ENCODE measurements at places on chromosomes 11 and 22.
A peak's percentile ranks its signal among the peaks of the same experiment; 100 is the strongest.

DNA sequence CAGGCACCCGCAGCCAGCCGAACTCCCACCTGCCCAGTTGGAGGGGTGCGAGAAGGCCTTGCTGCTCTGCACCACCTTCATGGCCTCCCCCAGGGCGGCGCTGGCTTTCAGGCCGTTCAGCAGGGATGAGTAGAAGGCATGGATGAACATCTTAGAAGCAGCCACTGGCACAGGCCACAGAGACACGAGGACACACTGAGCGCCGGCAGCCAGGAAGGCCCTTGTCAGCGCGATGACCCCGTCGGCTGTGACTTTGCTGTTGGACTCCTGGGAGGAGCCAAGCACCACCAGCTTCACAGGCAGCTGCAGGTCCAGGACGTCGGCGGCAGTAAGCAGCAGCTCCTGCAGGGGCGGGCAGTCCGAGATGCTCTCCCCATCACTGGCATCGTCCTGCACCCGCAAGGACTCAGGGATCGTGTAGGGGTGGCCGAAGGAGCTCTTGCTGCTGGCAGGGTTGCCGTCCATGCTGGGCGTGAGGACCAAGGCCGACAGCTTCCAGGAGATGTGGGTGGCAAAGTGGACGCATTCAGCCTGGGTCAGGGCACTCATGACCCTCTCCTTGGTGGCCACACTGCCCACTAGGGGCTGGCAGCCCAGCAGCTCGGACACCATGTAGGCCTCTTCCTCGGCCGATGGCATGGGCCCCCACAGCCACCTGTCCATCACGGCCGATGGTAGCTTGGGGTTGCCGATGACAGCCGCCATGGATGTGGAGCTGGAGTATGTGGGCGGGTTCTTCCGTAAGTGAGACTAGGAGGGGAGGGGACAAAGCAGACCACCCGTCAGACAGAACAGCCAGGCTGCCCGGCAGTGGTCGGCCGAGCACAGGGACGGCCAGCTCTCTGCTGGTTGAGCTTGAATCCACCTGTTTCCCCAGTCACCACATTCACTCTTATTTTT, 79.7 kb upstream of the PITPNB start:
- DNase-seq: no peak

DNA sequence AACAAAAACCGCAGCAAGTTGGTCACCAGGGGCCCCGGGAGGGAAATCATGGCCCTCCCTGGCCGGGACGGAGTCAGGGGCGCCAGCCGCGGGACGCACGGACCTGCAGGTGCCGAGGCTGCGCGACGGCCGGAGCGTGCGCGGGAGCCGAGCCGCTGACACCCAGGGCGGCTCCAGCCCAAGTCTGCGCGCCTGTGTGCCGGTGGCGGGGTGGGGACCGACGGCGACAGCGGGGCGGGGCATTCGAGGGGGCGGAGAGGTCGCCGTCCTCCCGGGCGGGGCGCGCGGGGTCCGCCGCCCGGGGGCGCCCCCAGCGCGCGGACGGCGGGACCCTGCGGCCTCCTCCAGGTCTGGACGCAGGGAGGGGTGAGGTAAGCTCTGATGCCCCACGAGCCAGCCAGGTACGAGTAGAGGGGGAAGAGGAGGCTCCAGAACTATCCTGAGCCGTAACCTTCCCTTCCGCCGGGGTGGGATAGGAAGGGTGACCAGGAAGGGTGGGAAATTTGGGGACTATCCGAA, at the start of gene ESAM:
Gene ESAM (minus strand): TSS at position 186 of the 519 bp plus-strand sequence. CDS start 136 bp downstream, at position 50.
- DNase-seq: peak; percentile 73

DNA sequence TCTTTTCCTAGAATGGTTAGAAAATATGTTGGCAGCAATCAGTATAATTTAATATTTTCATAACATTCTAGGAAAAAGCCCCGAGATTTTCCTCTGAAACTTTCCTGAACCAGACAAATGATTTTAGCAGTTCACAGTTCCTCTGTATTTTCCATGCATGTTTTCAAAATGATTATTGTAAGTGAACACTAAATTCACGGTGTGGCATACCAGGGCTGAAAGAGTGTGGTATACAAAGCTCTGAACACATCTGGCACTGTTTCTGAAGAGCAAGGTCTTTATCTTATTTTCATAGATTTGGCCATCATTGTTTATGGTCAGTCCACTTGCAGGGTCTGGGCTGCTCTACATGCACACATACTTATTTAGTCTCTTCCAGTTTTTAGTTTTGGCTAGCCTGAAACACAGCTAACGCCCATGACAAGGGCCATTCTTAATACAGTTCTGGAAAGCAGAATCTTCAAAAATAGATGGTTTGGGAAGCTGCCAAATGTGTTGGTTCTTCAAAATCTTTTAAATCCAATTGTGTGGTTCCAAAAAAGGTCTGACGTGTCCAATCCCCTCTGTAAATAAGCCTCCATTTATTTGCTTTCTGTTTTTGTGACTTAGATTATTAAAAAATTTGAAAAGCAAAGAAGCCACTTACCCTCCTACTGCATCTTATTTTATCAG, 7.9 kb upstream of the GAB2 start:
- no peak for DNase-seq

DNA sequence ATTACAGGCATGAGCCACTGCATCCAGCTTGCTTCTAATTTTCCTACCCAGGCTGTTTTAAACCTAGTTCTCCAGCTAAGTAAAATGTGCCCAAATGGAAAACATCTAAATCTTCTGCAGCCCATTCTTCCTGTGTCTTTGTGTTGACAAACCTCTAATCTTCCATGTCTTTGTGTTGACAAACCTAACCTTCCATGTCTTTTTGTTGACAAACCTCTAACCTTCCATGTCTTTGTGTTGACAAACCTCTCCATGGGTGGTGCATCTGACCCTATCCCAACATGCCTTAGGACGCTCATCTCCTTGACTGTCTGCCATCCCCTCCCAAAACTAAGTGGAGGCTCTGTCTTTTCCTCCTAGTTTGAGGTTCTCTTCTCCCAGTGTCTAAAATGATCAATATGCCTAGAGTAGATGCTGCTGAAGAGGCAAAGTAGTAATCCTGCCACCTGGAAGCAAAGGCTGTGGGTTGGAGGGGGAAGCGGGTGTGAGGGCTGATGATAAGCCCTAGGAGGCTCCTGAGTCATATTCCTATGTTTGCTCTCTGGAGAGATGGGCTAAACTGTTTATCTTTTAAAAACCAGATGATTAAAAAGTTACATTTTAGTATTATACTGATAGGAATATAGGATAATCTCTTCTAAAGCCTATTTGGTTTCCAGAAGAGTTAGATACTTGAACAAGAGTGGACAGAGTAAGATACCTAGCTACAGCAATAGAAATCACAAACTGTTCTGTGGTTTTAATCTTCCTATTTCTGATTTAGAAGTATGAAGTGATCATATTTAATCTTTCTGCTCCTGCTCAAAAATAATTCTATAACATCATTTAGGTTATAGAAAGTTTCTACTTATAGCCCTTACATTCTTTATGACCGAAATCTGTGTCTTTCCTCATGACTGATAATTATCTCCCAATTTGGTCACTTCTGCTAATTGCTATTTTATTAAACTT, 7.9 kb downstream of the FEN1 start:
- no peak for DNase-seq

DNA sequence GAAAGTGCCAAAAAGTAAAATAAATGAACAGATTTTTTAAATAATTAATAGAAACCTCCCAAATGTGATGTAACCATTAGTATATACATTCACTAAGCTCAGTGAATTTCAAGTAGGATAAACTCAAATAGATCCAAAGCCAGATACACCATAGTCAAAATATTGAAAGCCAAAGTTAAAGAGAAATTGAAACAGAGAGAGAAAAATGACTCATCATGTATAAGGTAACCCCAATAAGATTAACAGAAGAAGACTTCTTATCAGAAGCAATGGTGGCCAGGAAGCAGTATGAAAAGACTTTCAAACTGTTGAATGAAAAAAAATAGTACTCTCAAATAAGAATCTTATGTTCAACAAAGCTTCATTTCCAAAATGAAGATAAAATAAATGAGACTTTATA, 70.5 kb downstream of the LUZP2 start:
- DNase-seq: no peak

- no peak for DNase-seq
Observed at GRCh38 chr22:40281717-40282116, 64.6 kb upstream of the ADSL start.

DNA sequence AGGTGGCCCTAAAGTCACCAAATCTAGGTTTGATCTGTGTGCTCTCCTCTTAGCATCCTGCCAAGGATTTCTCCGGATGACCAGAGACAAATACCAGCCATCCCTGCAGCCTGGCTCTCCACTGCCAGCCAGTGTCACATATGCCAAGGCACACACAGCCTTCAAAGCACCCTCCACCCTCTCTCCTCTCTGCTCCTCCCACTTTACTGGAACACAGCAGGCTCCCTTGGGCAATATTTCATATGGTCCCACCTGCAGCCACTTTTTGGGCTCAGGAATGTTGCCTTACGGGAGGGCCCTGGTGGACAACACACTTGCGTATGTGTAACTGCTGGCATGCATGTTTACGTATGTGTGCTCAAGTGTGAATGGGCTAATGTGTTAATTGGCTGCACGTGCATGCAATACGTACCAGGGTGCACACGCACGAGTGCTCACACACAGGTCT, 183.9 kb downstream of the CEP164 start:
- DNase-seq: no peak

- no peak for DNase-seq
Observed at GRCh38 chr11:15630896-15631295, 516.2 kb downstream of the INSC start.

- DNase-seq: no peak
Observed at GRCh38 chr11:128653801-128654231, 40.1 kb upstream of the FLI1 start.

DNA sequence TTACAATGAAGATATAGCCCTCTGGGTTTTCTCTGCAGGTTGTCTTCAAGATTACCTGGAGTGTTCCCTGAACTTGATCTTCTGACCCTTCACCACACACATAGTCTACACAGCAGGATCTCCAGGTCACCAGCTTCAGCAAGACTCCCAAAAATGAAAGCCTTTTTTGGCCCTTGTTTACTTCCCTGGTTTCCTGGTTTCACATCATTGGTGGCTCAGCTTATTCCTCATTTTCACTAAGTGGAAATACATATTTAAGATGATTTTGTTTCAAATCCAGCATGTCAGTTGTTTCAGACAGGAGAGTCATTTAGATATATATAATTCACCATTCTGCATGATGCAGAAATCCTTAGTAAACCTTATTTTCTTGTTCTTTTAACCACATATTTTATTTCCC, 41.6 kb upstream of the MPEG1 start:
- no peak for DNase-seq

- no peak for DNase-seq
Observed at GRCh38 chr11:18696638-18697225, 1.8 kb upstream of the TMEM86A start.

DNA sequence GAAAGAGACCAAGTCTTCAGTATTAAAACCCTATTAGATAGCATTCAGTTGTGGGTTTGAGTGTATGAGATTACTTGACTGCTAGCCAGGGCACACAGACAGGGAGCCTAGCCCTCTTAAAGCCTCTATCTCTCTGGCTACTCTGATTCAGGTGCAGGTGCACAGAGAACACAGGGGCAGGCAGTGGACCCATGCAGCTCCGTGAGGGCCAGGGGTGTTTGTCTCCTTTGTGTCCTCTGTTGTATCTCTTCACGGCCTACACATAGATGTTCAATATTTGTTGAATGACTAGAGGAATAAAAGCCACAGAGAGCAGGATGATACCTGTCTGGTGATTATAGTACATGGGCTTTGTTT, 21.5 kb upstream of the AIFM3 start:
- no peak for DNase-seq

- DNase-seq: no peak
Observed at GRCh38 chr11:69653406-69653960, 12.5 kb downstream of the CCND1 start.

DNA sequence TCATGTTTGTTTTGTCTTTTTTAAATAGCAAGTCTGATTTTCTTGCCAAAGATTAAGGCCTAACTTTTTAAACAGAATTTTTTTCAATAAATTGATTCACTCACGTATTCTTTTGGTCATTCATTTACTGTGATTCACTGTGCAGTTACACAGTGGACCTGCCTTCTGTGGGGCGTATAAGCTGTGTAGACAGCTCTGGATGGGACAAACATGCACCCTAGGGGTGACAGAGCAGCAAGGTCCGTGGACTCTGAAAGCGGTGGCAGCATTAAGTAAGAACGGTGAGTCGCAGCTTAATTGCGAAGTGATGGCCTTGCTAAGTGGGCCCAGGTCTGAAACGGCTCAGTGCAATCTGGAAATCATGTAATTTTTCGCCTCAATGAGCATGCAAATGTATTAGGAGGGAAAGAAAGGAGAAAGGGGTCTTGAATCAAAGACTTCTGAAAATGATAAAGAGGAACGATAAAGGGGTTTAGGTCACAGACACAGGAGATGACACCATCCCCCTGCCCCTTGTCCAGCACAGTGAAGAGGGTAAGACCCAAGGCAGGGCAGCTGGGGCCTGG, 113.1 kb downstream of the SPATA19 start:
- DNase-seq: no peak

GRCh38 chr11:8019314-8020243, 32.4 kb downstream of the EIF3F start:
- no peak for DNase-seq

DNA sequence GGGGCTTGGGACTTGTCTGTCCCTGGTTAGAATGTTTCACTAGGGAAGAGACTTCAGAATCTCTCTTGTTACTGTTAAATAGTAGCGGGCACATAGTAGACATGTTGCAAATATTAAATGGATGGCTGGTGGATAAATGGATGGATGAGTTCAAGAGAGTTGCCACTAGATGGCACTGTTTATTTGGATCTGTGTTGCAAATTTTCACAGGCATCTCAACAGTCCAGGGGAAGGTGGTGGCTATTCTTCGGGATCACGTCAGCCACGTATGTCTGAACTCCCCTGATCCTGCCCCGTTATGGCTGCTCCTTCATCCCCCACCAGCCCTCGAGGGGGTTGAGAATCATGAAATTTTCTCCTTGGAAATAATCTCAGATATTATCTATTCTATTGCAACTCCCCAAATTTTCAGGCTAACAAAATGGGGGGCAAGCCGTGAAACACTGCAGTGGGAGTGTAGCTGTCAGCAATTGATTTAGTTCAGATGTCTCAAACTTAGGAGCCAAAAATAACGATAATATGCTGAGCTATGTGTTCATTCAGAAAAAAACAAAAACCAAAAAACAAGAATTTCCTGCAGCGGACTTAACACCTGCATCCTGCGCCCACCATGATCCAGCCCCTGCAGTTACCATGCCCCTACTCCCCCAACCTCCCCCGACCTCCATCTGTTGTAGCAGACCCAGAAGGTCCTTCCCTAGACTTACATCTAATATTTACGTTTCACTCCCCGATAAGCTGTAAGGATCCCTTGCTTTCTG, 29.1 kb upstream of the BIRC3 start:
- DNase-seq: peak; percentile 88

GRCh38 chr11:74784234-74784633, 35.6 kb downstream of the RNF169 start:
- no peak for DNase-seq

- no peak for DNase-seq
Observed at GRCh38 chr11:9853929-9854552, 190.2 kb downstream of the SWAP70 start.

Measured in NAMALWA (cell line).